Urinary bladder (tissue), 4 donors: ENCODE measurements at places on chromosomes 11 and 22. TPM values are rescaled to one million over a fixed set of nuclear protein-coding genes. Genes with fewer than 3 reads are reported as not detected.

Gene CFAP300
- polyA plus RNA-seq, result 3.7 TPM

Gene AKIP1
- polyA plus RNA-seq, result 30.7 TPM

Gene ZFTA
- 26.8 TPM for polyA plus RNA-seq

GRCh38 chr11:125224391-125225021 lies 60.0 kb downstream of the PKNOX2 start:
- DNase-seq, result no peak

- DNase-seq, result no peak
Measured at GRCh38 chr11:112786886-112787530, 174.2 kb upstream of the NCAM1 start.

- no peak for DNase-seq
Measured at GRCh38 chr11:36688132-36688531, 90.1 kb upstream of the RAG2 start.

DNA sequence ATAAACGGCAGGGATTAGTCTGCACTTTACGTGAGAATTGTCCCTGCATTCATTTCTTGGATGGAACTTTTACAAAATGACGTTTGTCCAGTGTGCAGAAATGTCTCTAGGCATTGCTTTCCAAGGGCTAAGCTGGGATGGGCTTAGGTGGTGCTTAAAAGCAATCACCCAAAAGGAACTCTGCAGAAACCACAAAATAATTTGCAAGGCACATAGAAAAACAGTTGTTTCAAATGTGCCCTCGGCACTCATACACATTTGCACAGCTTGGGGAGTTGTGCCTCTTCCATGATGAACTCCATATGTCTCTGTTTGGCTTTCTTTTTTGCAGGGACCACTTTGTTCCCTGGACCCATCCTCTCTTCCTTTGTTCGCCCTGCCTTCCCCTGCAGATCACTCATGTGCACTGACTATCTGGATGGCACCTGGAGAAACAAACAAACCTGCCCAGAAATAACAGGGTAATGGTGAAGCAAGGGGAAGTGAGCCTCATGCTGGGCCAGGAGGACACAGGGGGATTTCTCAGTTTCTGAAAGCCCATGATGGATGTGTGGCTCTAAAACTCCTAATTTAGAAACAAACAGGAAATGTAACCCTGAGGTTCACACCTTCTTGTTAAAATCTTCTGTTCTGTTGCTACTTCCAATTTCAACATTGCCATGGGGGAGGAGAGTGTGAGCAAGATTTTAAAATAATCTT lies 150.2 kb downstream of the SNX19 start:
- DNase-seq, result no peak
